Stimulated activated CD4-positive, alpha-beta T cell treated with anti-CD3 and anti-CD28 coated beads, TNF-alpha, amount 100 ng/mL, for 48 hours (primary cell): ENCODE measurements at places on chromosomes 4 and X.

- no peak for DNase-seq
Observed at GRCh38 chr4:11201256-11201655, 227.4 kb downstream of the HS3ST1 start.

- no peak for DNase-seq
Observed at GRCh38 chr4:54098375-54098774, 1.6 kb upstream of the GSX2 start.

GRCh38 chrX:111881715-111882114 is 5.7 kb downstream of the TRPC5OS start:
- no peak for DNase-seq

DNA sequence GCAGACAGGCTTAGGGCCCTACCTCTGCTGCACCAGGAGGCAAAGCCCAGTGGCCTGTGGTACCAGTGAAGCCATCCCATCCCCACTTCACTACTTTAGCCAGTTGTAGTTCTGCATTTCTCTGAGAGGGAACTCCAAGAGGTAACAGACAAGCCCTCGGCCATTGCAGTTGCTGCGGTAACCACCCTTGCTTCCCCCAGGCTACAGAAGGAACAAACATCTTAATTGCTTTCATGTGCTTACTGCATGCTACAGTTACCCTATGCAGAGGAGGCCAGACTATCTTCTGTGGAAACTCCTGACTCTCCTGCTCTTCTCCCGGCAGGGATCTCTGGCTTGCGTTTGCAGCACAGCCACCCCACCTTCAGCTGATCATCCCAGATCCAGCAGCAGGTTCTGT is 67.8 kb downstream of the SPIN4 start:
- no peak for DNase-seq

DNA sequence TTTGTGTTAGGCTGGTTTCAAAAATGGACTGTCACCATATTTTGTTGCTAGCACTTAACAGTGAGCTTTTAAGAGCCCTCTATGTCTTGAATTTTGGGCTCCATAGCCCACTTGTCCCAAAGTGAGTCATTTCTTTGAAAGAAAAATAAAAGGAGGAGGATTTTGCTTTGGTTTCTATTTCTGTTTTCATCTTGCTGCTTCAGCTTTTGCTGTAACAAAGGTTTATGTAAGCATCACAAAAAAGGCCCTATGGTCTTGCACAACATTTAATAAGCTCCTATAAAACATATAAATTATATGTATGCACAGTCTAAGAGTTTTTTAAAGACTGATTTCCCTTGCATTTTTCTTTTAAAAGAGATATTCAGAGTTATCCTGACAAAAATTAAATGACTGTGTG is 105.2 kb downstream of the PHOX2B start:
- DNase-seq = no peak

DNA sequence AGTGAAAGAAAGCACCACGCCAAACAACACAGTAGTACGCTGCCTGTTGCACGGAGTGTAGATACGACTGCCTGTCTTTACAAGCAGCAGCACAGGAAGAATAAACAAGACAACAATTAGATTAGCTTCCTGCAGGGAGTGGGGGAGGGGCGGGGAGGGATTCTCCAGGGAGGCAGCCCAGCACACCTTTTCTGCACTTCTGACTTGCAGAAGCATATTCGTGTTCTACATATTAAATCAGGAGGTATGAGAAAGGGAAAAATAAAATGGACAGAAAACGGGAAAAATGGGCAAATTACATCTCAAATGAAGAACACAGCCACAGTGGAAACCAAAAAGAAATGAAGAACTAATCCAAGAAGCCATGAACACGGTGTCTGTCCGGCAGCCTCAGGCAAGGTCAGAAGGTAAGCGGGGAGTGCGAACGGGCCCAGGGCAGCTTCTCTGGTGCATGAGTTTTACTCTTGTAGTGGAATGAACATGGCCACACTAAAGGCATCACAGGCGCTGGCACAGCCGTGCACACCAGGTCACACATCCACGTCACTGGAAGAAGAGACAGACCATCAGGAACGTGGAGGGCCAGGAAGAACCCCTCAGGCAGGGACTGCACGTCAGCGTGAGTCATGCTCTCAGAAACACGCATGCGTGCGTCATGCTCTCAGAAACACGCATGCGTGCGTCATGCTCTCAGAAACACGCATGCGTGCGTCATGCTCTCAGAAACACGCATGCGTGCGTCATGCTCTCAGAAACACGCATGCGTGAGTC is 20.1 kb upstream of the ADRA2C start:
- DNase-seq = no peak

DNA sequence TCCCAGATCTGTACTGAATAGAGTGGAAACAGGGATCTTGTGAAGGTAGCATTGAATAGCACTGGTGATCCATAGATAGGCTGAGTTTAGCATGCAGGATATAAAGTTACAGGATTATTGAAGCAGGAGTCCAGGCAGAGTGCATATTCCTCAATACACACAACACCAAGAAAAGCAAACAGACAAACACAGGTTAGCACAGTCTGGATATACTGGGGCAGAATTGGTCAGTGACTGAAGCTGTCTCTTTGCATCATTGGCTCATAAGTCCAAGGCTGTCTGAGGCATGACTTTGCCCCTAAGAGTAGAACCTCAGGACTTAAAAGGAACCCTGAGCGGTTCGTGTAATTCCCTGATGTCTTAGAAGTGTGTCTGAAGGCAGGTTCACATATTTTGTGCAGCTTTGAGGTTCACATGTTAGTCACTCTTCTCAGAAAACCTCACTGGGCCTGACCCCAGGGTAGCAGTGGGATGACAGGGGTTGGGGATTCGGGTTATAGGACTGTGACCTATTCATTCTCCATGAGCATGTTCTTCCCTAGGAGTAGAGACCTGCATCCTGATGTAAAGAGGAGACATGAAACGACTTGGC is 134.6 kb downstream of the AASDH start:
- DNase-seq = no peak

DNA sequence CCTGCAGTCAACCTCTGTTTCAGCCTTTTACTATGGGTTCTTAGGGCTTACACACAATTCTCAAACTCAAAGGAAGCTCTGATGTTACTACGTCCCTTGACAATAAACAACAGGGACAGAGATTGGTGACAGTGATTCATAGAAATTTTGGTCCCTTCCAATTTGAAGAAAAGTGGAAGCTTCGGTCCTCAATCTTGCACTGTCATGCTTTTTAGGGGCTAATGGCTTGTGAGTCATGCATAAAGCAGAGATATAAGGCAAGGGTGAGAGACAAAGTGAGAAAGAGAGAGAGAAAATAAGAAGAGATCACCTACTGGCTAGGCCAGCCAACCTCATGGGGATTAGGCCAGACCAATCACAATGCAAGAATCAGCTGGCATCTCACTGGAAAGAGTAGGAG is 63.2 kb upstream of the STARD8 start:
- DNase-seq = no peak

DNA sequence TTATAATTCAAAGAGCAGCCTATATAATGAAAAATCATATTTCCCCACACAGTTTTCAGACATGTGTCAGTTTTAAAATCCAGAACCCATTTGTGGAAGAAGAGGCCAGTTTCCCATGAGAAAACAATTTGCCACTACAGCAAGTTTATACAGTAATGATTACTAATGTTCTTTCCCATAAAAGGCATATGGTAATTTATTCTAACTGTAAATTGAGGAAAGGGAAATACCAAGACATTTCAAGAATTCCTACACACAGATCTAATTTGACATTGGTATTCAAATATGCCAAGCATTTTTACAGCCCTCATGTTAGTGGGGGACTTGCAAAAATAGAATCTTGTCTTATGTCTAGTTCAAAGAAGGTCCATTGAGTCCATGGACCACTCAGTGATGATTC is 1368.6 kb downstream of the FSTL5 start:
- no peak for DNase-seq

GRCh38 chr4:77014256-77014655 is 61.5 kb downstream of the CCNI start:
- DNase-seq = no peak

GRCh38 chrX:80285131-80285773 is 135.0 kb upstream of the TENT5D start:
- DNase-seq = no peak

GRCh38 chr4:56859841-56860240 is 38.3 kb upstream of the SPINK2 start:
- no peak for DNase-seq

GRCh38 chrX:16155581-16156096 is 11.6 kb upstream of the MAGEB17 start:
- no peak for DNase-seq

GRCh38 chr4:103497692-103498091 is 222.1 kb downstream of the TACR3 start:
- DNase-seq = no peak

GRCh38 chrX:153820601-153821000 is 9.7 kb downstream of the PDZD4 start:
- no peak for DNase-seq

- DNase-seq = no peak
Observed at GRCh38 chr4:37322122-37322521, 77.6 kb downstream of the NWD2 start.

DNA sequence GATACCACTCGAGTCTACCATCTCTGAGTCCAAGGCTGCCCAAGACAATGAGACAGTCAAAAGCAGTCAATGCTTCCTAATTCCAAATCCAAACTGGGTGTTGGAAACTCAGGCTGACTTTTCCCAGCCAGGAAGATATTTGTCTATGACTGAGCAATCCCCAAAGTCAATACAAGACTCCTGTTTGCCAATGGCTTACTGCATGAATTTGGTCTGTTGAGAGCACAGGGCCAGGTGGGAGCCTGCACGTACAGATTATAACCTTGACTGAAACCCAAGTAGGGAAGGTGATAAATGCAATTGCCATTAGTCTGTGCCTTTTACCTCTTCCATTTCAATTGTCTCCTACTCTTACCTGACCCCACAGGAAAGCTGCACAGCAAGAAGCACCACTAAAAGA is 72.6 kb upstream of the PPARGC1A start:
- no peak for DNase-seq

DNA sequence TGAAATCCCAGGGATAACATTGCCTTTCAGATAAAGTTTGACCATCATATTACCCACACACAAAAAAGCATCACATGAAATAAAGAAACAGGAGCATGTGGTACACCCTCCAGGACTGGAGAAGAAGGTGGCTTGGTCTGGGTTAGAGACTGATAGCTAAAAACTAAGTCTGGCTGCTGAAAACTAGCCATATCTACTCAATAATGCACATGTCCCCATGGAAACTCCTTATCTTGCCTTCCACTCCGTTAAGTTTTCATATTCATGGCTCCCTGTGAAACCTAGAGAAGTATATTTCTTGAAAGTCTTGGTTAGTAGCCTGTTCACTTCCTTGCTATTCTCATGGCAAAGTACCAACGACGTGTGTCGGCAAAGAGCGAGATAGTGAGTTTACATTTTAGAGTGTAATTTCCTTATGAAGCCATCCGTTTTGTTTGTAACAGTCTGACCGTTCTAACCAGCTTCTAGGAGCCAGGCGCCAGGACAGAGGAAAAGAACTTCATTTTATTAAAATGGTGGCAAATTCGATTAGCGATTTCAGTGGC is 6.7 kb upstream of the DCTD start:
- DNase-seq = no peak

- no peak for DNase-seq
Observed at GRCh38 chrX:9562851-9563250, 98.0 kb downstream of the TBL1X start.

- DNase-seq = no peak
Observed at GRCh38 chr4:119040261-119040660, 95.4 kb upstream of the MYOZ2 start.
